ENCODE measurements at places on chromosomes 4 and X.
A peak's percentile ranks its signal among the peaks of the same experiment; 100 is the strongest.

DNA sequence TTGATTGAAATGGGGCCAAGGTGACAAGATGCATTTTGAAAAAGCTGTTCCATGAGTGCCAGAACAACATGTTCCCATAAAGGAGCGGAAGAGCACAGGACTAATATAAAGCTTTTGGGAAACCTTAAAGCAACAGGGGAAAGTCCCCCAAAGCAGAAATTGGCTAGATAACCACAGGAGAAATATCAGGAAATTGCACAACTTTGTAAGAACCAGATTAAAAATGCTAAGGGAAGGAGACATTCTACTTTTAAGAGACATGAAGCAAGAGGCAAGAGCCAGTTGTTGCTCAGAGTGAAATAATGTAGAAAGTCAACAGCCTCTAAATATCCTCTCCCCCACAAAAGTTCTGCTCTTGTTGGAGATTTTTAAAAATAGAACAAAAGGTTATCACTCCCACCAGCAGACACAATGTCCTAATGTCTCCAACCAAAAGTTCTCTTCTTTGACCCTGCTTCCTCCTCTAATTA is 85.2 kb upstream of the LNX1 start:
- no peak for DNase-seq

DNA sequence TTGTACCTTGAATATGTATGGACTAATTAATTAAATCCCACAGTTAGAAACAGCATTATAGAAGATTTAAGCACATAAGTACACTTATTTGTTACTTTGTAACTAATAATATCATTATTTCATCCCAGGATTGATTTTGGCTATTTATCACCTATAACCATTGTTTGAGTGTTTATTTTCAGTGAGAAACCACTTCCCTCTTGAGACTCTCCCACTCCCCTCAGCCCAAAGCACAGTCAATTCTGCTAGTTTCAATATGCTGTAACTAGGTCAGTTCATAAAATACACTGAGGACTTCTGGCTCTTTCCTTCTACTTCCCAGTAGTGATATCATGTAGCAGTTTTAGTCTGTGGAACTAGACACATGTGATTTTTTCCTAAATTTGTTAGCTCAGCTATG is 16.3 kb downstream of the OFD1 start:
- no peak for DNase-seq

DNA sequence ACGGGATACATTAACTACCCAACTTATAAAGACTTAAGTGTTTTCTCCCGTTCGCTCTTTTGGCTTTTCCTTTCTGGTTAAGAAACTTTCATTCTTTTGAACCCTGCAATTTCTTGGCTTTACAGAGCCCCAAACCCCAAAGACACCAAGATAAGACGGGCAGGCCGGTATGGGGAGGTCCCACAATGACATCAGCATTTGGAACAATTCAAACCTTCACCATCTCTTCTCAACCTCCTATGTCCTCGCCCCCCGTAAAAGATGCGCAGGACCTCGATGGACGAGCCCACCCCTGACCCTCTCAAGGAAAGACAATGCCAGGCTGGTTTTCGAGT is 999 bp downstream of the ZNF518B start:
- DNase-seq = no peak

- no peak for DNase-seq
Measured at GRCh38 chr4:165828928-165829327, 44.1 kb upstream of the TLL1 start.

GRCh38 chr4:36771411-36772153 is 473.0 kb upstream of the NWD2 start:
- DNase-seq = no peak

DNA sequence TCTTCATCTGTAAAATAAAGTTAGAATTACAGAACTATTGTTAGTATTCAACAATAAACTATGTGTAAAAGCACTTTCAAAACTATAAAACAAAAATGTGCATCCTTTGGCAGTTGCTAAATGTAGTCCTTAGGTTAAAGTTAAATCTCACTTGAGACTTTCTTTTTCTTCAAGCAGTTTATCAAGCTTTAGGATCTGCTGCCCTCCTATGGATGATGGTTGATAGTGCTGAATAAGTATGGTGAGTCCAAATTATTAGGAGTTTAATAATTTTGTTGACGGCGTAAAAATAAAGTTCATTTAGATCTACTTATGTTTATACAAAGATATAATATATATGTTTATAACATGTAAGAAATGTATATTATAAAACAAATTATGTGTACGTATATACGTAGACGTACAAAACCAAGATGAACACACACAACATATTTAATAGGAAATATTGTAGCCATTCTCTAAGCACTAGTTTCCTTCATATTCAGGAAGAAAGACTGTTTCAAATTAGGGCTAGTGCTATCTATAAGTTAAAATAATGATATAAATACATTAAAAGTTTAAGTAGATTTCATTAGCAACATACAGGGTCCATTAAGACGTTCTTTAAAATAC is 22.3 kb downstream of the UGT2A2 start:
- DNase-seq = no peak

DNA sequence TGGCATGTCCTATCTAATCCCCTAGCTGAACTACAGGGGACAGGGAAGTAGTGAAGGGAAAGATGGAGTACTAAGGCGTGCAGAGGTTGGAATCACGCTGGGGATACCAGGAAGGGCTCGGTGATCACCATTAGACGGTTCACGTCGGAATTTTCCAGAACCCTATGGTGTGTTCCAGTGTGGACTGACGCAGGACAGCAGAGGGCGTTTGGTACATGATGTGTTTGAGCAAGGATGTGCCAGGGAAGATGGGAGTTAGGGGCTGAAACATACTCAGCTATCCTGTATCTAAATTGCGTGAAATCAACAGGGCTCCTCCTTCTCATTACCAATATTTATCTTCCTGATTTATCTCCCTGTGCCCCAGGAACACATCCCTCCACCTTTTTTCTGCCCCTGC is 33.7 kb downstream of the PRPS2 start:
- DNase-seq = no peak

GRCh38 chr4:123397144-123398065 is 810 bp downstream of the SPRY1 start:
- no peak for DNase-seq

- DNase-seq = no peak
Measured at GRCh38 chr4:14650127-14650526, 352.2 kb upstream of the CPEB2 start.

DNA sequence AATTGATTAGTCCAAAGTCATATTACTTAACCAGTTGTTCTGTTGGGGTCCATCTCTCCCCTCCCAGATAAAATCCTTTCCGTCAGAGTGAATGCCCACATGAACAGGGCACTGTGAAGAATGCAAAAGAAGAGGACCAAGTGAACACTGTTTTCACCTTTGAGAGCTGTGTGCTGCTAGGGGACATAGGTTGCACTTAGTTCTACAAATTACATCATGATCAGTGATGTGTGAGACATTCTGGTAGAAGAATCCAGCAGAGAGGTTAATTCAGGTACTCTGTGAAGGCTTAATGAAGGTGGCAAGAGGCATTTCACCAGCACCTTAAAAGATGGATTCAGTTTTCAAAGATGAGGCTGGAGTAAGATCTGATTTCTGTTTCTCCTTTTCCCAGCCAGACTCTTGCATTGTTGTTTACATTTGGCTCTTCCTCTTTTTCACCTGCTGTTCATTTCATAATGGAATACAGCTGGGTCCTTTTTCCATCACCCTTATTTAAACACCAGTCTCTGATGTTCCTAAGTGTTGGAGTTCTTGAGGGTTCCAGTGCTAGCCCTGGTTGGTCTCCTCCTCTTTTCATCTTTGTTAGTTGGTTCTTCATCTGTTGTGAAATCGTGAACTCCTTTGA is 10.9 kb downstream of the GAB1 start:
- DNase-seq = no peak

DNA sequence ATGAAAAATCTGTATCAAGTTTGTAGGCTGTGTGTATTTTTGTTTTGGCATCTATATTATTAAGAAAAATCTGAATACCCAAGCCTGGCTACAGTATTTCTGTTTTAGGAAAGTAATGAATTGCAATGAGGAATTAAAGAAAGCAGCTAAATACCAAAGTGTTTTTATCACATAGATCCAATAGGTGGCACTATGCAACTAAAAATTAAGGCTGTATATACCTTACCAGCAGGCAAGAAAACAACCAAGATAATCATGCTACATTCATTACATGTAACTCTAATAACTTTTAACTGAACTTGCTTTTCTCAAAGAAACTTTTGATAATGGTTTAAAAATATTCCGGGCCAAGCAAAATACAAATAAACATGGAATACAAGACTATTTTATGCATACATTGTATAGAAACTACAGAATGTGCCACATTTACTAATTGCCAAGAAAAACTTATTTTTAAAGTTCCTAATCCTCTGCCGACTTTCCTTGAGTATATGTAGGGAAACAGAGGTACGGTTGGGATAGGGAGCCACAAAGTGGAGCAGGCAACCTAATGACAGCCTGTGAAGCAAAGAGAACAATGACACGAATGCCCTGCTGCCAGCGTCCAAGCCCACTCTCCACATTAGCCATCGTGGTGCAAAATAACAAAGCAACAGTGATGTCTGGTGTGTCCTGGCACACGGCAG is 63.7 kb downstream of the SEC24D start:
- peak; percentile 62 for DNase-seq

GRCh38 chr4:152462695-152463094 is 73.2 kb downstream of the FBXW7 start:
- no peak for DNase-seq

GRCh38 chr4:174389439-174389838 is 105.7 kb downstream of the CEP44 start:
- DNase-seq = no peak

DNA sequence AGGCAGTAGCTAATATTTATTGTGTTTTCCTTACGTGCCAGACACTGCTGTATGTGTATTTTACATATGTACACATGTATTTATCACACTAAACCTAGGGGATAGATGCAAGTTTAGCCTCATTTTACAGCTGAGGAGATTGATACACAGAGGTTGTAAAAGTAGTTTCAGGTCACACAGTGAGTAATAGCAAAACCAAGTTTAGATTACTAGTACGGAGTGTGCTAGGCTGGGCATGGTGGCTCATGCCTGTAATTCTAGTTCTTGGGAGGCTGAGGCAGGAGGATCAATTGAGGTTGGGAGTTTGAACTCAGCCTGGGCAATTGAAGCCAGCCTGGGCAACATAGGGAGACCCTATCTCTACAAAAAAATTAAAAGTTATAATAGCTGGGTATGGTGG is 701.1 kb upstream of the ATOH1 start:
- DNase-seq = no peak

DNA sequence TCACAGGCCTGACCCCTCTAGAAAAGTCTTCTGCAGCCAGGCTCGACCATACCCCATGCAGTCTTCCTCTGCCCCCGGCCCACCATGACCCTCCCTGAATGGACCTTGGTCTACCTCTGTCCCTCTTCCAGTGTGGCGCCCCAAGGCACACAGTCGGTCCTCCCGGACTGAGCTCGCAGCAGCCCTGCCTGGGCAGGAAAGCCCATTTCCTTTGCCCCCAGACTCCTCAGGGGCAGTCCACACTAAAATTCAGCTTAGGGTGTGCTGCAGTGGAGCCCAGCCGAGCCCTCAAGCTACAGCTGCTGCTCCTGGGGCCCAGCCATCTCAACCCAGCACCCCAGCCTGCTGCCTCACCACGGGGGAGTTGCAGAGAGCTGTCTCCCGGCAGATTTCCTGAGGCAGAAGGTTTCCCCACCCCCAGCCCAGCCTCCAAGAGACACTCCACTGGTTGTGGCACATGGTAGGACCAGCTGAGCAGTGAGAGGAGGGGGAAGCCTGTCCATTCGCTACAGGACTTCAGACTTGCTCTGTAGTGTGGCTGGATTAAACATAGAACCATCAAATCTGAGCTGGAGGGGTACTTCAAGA is 37.5 kb upstream of the IQSEC2 start:
- peak; percentile 22 for DNase-seq

DNA sequence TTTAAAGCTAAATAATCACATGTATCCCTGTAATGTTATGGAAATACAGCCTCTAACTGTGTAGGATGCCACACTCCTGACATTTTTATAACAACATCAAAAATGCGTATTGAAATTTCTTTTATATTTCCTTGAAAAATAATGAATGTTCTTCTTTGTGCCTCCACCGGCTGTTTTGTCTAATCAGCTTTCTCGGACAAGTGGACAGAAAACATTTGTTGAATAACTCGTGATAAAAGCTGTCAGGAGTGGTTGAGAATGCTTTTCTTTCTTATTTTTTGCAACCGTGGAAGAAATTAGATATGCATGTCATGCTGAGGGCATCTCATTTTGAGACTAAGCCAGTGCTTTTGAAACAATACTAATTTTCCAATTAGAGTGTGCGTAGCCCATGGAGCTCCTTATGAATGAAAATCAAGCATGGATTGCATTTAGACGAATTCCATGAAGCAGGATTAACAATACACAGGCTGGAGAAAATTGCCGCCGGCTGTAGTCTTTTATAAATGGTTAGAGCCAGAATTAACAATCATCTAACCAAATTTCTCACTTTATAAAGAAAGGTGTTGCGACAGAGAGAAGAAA is 614.5 kb upstream of the LCORL start:
- DNase-seq = no peak

DNA sequence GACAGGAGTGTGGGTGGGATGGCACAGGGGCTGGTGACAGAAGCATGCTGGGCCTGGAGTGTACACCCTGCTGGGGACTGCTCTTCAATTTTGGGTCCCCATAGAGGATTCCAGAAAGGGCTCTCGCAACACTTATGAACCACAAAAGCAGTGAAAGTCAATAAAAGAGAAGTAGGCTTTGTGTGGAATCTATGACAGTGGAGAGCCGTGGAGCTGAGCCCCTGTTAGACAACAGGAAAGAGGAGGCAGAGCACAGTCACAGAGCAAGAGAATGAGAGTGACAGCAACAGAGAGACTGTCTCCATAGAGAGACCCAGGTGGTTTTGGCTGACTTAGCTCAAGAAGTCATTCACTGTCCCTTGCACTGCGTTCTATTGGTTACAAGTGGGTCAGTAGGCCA is 135.1 kb upstream of the ATP6AP2 start:
- no peak for DNase-seq

- DNase-seq = no peak
Measured at GRCh38 chr4:48899950-48900349, 6.6 kb downstream of the OCIAD2 start.

GRCh38 chr4:106316773-106317409 is 541 bp downstream of the AIMP1 start:
- no peak for DNase-seq

- no peak for DNase-seq
Measured at GRCh38 chr4:145533961-145534360, 52.3 kb downstream of the SMAD1 start.

DNA sequence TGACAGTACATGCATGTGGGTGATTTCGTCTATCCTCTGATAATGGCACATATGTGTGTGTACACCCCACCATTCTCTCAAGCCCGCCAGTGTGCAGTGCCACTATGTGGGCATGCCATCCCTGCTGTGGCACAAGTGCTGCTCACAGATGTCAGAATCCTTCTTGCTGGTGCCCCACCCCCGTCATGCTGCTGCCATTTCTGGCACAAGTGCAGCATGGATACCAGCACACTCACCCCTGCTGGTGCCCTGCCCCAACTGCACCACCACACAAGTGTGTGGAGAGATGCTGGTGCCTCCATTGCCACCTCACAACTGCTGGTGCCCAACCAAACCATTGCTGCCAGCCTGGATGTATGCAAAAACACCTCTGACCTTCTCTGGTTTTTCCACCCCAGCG is 1133.8 kb downstream of the TECRL start:
- DNase-seq = no peak

GRCh38 chrX:115372152-115372551 is 82.6 kb downstream of the LUZP4 start:
- DNase-seq = no peak
